ENCODE measurements at places on chromosomes 5 and 9.

- DNase-seq, result no peak
These were observed 91.8 kb downstream of the FANCC start for GRCh38 chr9:95225726-95226106.

GRCh38 chr9:78131969-78132700 lies 100.5 kb upstream of the GNAQ start:
- no peak for DNase-seq

DNA sequence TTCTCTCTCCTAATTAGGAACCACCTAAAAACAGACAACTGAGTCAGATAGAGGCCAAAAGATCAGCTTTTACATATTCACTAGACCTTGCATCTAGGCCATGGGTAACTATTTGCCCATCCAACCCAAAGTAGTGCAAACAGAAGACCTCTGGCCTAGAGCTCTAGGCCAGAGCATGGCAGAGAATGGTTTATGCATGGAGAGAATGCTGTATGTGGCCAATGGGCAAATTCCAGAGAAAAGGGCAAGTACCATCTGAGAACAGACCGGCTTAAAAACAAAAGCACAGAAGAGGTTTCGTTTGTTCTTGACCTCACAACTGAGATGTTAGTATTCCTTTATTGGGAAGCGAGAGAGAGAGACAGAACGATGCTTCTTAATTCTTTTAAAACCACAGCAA lies 151.7 kb upstream of the RFX3 start:
- DNase-seq, result no peak

GRCh38 chr9:108184941-108185340 lies 670.8 kb downstream of the ACTL7B start:
- DNase-seq, result no peak

DNA sequence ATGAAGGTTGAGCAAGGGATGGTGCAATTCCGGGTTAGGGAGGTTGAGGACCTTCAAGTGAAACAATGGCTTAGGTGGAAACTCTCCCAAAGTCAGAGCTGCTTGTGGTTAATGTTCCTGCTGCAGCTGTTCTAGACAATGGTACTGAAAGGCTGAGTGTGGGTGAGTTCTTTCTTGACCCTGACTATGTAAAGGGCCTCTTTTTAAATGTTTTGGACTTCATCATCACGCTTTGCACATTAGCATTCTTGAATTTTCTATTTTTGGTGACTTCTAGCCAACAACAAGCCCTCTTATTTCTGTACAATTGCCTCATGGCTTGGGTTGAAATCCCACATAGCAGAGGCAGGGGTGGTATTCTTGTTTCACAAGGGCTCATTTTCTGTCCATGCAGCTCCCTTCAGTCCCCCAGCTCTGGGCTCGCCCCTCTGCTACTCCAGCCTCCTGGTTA lies 136.3 kb upstream of the ANKRD55 start:
- no peak for DNase-seq

GRCh38 chr9:138028596-138028995 lies 151.0 kb downstream of the CACNA1B start:
- no peak for DNase-seq

DNA sequence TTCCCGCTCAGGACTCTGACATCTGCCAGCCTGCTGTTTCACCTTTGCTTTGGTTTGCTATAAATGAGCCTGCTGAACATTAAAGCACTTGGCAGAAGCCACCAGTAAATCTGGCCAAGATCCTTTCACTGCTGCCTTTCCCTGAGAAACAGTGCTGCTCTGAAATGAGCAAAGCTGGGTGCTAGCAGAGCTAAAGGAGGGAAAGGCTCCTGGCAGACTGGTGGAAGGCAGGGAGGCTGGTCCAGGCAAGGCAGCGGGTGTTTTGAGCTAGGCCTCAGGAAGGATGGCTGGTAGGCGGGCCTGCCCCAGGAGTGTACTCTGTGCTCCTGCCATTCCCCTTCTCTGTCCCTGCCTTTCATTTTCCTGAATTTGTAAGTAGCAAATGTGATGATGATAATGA lies 52.5 kb upstream of the PTGS1 start:
- no peak for DNase-seq

GRCh38 chr5:101543780-101544179 lies 640.7 kb upstream of the ST8SIA4 start:
- DNase-seq, result no peak

DNA sequence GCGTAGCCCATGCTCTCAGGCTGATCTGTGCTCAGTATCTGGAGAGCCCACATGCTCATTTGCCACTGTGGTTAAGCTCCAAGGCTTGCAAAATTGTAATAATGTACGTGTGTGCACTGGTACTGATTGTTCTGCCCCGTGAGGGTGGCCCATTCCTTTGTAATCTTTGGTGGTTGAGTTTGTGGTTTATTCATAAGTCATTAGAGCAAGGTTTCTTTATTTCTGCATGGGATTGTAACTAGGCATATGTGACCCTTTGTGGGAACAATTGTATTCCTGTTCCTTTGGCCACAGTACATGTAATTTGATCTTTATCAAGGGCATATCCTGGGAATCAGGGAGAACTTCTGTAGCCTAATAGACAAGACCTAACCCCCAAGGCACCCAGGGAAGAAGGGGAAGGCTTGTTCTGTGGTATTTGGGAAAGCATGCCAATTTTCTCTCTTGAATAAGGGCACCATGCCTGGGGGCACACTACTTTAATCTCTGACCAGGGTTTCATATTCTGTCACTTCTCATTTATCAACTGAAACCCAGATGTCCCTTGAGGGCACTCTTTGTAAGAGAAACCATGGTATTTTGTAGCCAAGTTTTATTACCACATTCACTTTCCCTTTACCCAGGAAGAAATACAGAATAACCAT lies 74.6 kb downstream of the NPR3 start:
- no peak for DNase-seq

- DNase-seq, result no peak
These were observed 113.1 kb downstream of the FBXL7 start for GRCh38 chr5:15612915-15613635.

- no peak for DNase-seq
These were observed 12.8 kb upstream of the ZFP62 start for GRCh38 chr5:180873615-180874520.

- DNase-seq, result no peak
These were observed 556 bp downstream of the MTREX start for GRCh38 chr5:55308254-55308836.

GRCh38 chr5:154723740-154724505 lies 31.3 kb upstream of the LARP1 start:
- no peak for DNase-seq

DNA sequence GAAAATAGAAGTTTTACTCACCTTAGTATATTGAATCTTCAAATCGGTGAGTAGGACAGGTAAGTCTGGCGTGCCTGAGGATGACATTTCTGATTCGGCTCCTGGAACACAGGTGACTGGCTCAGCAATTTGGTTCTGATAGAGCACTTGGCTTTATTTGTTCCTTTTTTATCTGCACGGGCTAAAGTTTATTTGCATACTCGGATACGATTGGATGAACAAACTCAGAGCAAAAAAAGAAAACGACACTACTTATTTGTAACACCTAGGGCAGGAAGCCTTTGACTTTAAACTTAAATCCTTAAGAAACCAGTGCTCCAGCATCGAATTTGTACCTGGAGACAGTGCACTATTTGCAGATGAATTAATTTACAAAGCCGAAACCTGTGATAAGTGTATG lies at the start of gene ALDH1A1:
TSS of gene ALDH1A1 (minus strand) at position 140 of the 400 bp plus-strand sequence. CDS start at position 87, 53 bp downstream.
- DNase-seq, result no peak

DNA sequence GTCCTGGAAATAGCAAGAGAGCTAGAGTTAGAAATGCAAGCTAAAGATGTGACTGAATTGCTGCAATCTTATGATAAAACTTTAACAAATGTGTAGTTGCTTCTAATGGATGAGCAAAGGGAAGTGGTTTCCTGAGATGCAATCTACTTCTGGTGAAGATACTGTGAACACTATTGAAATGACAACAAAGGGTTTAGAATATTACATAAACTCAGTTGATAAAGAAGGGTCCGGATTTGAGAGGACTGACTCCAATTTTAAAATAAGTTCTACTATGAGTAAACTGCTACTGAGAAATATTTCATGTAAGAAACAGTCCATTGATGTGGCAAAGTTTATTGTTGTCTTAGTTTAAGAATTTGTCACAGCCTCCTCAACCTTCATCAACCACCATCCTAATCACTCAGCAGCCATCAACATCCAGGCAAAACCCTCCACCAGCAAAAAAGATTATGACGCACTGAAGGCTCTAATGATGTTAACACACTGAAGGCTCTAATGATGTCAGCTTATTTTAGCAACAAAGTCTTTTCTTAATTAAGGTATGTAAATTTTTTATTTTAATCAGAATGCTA lies 376.2 kb downstream of the CDH10 start:
- no peak for DNase-seq

DNA sequence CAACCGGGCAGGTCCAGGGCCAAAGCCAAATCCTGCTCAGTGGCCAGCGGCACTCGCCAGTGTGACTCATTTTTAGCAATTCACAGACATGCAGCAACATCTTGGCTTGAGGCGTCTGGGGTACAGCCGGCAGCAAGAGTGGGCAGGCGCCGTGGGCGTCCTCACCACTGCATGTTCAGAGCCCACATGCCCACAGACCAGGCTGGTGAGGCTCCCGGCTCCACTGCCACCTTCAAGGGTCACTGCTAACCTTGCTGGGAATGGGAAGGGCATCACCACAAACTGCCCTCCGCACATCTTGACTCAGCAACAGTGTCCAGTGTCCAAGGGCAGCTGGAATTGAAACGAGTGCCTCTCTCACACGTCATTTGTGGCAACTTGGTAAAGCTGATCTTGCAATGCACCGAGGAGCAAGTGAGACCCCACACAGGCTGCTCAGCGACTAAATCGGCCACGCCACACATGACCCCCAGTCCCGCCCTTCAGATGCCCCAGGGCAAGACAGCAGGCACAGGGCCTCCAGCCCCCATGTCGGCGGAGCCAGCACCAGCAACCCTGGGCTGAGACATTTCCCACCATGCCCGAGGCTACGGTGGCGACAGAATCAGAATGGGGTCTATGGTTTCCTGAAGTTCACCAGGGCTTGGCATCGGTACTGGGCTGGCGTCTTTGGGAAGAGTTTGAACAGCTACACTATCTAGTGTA lies 140.3 kb downstream of the ROR2 start:
- no peak for DNase-seq

DNA sequence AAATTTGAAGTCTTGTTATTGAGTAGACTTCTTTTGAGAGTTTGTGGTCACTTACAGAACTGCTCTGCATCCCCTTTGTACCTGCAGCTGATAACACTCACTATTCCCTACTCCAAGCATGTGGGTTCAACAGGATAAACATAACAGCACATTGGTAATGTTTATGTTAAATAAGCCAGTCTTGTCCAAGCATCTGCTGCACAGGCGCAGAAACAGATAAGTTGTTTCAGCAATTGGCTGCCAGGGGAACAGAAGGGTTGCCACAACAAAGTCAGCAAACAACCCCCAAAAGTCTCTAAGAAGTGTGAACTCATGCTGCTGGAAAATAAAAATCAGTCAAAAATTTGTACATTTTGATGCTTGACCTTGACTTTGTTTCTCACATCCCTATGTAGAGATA lies 174.6 kb downstream of the GDNF start:
- no peak for DNase-seq

DNA sequence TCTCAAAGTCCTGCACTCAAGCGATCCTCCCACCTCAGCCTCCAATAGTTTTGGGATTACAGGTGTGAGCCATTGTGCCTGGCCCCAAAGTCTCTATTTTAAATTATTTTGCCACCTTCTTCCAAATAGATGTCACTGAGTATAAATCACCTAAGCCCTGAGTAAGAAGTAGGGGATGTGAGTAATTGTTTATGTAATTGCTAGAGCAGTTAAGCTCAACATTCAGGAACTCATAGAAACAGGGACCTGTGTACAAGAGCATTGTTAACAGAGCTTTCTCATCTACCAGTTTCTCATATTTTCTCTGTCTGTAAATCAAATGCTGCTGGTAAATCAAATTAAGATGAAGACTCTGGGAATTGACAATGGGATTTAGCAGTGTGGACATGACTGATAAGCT lies 26.3 kb downstream of the CDK7 start:
- no peak for DNase-seq

- no peak for DNase-seq
These were observed 6.8 kb downstream of the SLC24A2 start for GRCh38 chr9:19782005-19782404.

DNA sequence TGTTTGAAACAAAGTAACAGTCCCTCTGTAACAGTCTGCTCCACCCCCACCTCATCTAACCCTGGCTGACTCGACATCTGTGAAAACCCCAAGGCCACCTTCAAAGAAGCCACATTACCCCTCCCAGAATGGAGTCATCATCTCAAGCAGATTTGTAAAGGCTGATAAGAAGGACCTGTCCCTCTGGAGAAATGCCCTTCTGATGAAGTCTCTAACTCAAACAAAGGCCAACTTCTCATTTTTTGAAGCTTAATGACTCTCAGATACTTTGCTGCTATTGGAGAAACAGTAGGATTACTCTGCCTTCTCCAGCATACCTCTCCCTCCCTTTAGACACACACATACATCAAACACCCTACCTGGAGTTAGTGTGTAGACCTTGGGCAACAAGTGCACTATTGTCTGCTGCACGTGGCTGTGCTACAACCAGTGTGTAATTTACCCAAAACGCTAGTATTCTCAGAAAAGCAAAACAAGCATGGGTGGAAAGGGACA lies 5.3 kb upstream of the SUSD1 start:
- no peak for DNase-seq

- no peak for DNase-seq
These were observed 2372.2 kb upstream of the WWC1 start for GRCh38 chr5:165919196-165919595.

- DNase-seq, result no peak
These were observed 60.1 kb downstream of the MAT2B start for GRCh38 chr5:163565492-163565891.

DNA sequence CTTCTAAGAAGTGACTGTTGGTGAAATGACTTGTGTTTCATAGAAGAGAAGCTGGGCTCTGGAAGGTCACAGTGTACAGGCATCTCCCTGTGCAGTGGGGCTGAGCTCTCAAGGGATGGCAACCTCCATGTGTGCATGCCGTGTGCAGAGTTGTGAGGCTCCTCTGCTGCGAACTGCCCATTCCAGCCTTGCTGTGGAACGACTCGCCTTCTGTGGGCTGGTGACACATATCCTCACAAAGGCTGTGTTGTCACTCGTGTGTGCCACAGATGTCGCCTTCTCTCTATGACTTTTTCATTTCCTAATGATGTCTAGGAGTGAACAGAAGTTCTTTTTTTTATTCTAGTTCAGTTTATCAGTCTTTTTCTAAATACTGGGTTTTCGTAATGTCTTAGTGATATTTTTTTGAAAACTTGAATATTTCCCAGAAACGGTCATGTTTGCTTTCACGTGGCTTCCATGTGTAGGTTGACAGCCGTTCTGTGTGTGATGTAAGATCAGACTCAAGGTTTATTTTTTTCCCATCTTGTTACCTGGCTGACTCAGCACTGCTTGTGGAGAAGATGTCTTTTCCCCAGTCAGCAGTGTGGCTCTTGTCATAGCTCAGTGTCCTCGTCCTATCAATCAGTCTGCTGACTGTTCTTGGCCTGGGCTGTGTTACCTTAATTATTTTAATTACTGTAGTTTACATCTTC lies 57.3 kb upstream of the CACNA1B start:
- DNase-seq, result no peak

- DNase-seq, result no peak
These were observed 50.0 kb downstream of the FCHO2 start for GRCh38 chr5:73005886-73006285.

- DNase-seq, result no peak
These were observed 6.9 kb downstream of the SHC3 start for GRCh38 chr9:89171693-89172092.
